ENCODE measurements at places on chromosomes 5 and 9.

DNA sequence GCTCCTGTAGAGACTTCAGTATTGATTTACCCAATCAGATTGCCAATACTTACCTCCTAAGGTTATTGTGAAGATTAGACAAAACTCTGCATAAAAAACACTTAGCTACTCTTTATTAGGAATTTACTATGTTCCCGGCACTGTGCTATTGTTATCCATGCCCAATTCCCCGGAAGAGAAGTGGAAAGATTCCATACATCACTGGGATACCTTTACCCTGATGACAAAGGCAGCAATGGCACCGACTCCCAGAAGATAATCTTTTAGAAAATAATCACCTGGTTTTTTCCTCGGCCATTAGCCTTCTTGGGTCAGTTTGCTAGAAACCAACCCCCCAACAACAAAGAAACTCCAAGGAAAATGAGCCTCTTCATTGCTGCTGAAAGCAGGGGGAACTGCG is 226.0 kb downstream of the SNX18 start:
- no peak for DNase-seq

- DNase-seq: no peak
Observed at GRCh38 chr5:67390935-67391334, 194.3 kb upstream of the CD180 start.

- DNase-seq: no peak
Observed at GRCh38 chr9:3464033-3464638, 61.7 kb downstream of the RFX3 start.

GRCh38 chr5:14305045-14305444 is 161.9 kb downstream of the TRIO start:
- no peak for DNase-seq

- DNase-seq: no peak
Observed at GRCh38 chr5:74866596-74867162, 492 bp upstream of the FAM169A start.

All from activated gamma-delta T cell treated with anti-CD3 and anti-CD28 coated beads, Interleukin-2, amount 50 U/mL, for 16 hours (primary cell).